ENCODE measurements at places on chromosomes 1 and 21.

- no peak for DNase-seq
These were observed 30.9 kb downstream of the PADI4 start for GRCh38 chr1:17338706-17339493.

DNA sequence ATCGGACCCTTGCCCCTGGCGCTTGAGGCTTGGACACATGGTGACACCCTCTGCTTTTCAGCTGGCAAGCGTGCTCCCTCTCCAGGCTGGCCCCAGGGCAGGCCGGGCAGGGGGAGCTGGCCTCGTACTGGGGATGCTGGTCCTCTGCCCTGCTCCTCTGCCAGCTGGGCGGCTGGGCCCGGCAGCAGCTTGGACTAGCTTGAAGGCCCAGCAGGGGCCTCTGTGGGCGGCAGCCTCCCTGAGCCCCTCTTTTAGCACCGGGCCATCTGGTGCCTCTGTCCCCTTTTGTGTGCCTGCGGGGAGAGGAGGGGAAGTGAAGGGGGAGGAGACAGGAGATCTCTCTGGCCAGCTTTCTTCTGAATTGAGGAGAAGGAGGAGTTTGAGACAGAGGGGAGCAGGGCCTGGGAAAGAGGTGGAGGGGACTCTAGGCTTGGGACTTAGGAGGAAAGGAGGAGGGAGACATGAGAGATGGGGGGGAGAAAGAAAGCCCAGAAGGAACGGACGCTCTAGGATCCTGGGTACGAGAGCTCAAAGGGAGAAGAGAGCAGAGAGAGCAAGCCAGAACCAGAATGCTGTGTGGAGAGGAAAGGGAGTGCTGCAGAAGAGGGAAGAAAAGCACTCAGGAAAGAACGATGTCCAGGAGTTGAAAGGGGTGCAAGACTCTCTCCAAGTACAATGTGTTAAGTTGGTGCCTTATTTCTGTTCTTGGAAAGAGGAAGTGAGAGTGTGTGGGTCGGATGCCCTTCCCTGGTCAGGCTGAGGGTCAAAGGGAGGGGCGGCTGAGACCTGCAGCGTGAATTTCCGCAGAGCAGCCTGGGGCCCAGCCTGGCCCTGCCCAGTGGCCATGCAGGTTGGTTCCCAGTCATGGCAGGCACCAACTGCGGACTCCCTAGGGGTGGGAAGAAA, 40.3 kb downstream of the IER5 start:
- no peak for DNase-seq

DNA sequence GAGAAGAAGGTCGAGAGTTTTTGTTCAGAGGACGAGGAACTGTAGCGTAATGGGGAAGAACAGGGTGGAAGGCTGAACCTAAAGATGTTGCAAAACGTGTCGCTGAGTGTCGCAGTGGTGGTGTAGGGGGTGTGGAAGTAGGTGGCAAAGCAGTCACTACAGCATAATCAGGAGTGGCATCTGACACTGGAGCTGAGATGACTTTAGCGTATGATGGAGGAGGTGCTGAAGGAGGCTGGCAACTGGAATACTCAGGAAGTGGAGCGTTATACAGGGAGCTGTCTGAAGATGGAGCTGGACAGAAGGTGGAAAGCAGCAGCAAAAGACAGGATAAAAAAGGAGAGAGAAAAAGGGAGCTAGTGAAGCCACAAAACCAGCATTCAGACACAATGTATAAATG, 89.9 kb upstream of the LBR start:
- no peak for DNase-seq

DNA sequence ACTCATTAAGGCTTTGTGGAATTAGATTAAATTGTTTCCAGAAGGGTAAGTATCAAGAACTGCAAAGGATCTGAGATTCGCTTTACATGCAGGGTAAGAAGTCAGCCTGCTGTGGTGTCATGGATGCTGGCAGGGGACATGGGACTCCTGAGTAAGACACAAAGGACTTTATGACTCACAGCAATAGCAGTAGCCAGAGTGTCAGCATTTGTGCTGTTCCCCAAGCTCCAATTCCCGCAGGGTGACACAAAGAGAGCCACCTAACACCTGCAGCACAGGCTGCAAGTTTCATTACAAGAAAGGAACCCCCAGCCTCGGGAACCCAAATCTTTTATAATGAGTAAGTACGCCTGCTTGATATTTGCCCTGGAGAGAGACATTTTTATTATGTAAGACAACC, 298.1 kb upstream of the POU3F1 start:
- no peak for DNase-seq
